Cerebellar nuclear complex (tissue), 1 donor: ENCODE measurements at places on chromosomes 4 and X.

- no peak for DNase-seq
Measured at GRCh38 chr4:42101446-42101975, 50.9 kb downstream of the BEND4 start.

- no peak for DNase-seq
Measured at GRCh38 chr4:6250235-6250983, 19.2 kb upstream of the WFS1 start.

DNA sequence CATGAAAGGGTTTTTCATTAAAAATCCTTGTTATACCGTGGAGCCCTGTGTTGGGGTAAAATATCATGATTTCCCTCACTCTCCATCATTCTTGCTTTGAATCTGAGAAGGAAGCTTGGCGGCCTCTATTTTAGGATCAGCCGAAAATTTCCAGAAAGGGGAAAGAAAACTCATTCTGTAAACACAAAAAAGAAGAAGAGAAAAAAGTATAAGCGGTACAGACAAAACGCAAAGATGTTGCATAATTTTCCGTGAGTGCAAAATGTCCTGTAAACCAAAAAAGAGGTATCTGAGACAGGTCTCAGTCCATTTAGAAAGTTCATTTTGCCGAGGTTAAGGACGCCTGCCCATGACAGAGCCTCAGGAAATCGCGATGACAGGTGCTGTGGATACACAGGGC is 5.3 kb downstream of the CSF2RA start:
- no peak for DNase-seq

GRCh38 chr4:46937493-46937892 is 28.4 kb upstream of the COX7B2 start:
- no peak for DNase-seq

GRCh38 chr4:138301536-138301935 is 59.4 kb upstream of the SLC7A11 start:
- DNase-seq, result no peak

DNA sequence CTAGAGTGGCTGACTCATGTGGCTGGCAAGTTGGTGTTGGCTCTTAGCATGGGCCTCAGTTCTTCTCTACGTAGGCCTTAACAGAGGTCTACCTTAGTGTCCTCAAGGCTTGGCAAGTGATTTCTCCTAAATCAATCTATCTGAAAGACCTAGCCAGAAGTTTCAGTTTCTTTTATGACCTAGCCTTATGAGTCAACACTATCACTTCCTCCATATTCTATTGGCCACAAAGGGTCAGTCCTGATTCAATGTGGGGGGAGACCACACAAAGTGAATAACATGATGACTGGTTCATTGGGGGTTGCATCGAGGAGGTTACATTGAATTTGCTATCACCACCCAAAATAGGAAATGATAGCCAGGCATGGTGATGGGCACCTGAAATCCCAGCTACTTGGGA is 5.8 kb upstream of the NRK start:
- no peak for DNase-seq

DNA sequence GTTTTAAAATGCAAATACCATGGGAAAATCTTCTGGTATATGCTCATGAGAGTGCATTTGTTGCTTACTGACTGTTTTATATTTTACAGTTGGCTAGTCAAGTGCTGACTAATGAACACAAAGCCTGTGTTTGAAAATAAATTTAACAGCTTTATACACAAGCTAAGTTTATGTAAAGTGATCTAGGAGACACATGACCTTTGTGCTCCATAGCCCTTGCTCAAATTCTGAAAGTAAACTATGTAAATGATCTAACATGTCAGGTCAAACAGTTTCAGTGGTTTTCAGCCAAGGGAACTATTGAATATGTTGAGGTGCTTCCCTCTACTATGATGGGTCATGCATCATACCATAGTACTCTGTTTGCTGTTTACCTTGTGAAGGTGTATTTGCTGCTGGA is 36.7 kb downstream of the DIAPH2 start:
- no peak for DNase-seq

DNA sequence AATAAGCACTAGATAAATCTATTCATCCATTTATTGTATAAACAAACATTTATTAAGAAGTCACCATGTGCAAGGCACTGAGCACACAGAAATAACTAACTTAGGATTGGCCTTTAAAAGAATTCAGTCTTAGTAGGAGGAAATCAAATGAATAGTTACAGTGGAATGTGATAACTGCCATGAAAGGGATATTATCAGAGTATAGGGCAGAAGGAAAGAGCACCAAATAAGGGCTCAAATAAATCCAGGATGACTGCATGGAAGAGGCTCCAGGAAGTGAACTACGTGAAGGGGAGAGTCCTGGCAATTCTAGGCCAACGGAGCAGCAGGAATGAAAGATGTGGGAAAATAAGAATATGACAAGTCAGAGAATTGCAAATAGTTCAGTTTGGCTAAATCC is 406.0 kb downstream of the INPP4B start:
- no peak for DNase-seq

DNA sequence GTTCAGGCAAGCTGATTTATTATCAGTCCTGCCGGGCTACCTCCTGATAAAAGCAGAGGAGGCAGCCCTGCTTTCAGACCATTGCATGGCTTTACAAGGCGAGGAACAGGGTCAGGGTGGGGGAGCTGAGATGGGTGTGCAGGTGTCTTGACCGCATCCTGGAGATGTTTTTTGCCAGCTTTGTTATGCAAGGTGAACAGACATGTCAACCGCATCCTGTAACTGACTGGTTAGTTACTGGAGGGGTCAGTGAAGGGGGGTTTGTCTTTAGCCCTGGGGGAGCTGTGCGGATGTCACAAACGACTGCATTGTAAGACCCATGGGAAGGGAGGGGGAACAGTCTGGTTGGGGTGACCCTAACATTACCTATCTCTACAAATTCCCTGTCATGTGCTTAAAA is 10.0 kb downstream of the ADAM29 start:
- no peak for DNase-seq
